ENCODE measurements at places on chromosomes 7 and 10.
A peak's percentile ranks its signal among the peaks of the same experiment; 100 is the strongest.

- no peak for DNase-seq
Measured at GRCh38 chr7:45987521-45988290, 66.6 kb upstream of the IGFBP3 start.

GRCh38 chr10:119505588-119506315 lies 36.8 kb downstream of the RGS10 start:
- no peak for DNase-seq

GRCh38 chr10:114933588-114933987 lies 4.4 kb upstream of the TRUB1 start:
- DNase-seq: no peak

GRCh38 chr10:112402917-112403316 lies 29.0 kb downstream of the ACSL5 start:
- DNase-seq: no peak

DNA sequence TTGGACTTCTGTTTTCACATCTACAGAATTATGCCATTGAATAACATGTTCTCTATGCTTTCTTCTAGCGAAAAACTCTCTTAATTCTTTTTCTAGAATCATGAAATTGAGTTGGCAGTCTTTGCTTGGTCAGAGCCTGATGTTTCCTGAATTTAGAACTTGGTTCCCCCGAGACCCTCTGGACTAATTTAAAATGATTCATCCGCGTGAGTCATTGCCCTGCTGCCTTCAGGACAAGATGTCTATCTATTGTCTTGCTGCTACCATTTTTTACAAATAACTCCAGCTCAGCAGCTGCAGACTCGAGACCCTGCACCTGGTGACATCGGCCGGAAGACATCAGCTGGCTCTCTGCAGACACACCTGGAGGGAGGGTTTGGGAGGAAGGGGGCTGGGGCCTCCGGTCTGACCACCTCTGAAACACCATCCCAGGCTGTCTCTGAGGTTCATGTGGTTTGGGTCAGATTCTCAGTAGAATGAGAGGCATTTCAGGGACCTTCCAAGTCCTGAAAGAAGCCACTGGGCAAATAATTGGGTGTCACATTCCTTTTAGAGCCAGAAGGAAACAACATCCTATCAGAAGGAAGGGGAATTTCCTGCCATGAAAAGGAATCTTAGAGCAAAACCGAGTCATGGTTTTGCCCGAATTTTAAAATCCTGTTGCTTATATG lies 20.9 kb upstream of the KLF6 start:
- DNase-seq: peak; percentile 76

Data from hindlimb muscle (tissue), 1 donor.